ENCODE measurements at places on chromosomes 5 and 9. TPM values are rescaled to one million over a fixed set of nuclear protein-coding genes. Genes with fewer than 3 reads are reported as not detected.

- no peak for DNase-seq
These were observed 27.0 kb upstream of the ZNF354B start for GRCh38 chr5:178832618-178833201.

DNA sequence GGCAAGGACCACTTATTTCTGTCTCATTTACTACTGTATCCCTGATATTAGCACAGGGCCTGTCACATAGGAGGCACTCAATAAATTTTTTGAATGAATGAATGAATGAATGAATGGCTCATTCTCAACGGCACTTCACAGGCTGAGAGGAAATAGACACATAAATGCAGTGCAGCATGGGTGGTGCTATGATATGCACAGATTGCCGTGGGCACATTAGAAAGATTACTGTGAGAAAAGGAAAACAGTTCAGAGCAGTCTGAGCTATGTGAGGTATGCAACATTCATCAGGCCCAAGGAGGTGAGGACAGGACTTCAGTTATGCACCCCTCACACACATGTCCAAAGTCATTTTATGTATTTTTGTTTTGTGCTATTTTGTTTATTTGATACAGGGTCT is 6.4 kb upstream of the NOL6 start:
- no peak for DNase-seq

GRCh38 chr5:31674371-31674951 is 35.5 kb downstream of the PDZD2 start:
- DNase-seq = no peak

DNA sequence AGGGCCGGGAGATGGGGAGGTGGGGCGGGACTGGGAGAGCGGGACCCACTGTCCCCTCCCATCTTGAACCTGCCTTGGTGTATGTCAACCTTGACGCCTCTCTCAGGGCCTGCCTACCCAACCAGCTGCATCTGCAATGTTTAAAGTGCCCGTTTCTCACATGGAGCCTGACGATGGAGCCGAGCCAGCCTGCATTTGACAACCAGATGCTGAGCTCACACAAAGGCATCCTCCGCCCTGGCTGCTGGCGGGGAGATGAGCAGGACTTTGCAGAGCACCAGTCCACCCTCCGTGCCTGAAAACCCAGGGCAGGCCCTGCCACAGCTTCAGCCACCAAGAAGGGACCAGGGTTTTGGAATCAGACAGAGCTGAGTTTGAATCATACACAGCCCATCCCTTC is 141.1 kb upstream of the SMIM23 start:
- DNase-seq = no peak

DNA sequence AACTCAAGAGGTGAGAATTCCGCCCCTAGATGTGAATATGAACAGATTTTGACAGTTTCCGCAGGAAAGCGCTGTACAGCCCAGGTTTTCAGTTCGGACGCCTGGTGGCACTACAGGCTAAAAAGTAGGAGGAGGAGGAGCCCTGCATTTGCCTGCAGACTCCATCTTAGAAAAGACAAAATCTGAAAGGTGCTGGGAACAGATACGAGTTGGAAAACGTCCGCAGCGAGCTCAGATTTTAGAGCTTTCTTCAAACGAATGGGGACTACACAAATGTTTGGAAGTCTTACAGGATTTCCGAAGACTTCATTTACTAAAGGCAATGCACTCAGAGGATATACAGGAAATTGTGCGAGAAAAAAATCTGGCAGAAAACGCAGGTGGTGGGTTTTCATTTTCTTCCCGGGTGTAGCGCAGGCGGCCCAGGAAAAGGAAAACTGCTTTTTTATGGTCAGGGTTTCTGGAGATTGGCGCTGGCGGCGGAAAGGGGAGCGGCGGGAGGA is 9.9 kb upstream of the PCDHB2 start:
- no peak for DNase-seq

- DNase-seq = no peak
These were observed 2.0 kb downstream of the EIF4EBP3 start for GRCh38 chr5:140549237-140550144.

IGFBPL1 gene
- under 0.01 TPM for total RNA-seq

DNA sequence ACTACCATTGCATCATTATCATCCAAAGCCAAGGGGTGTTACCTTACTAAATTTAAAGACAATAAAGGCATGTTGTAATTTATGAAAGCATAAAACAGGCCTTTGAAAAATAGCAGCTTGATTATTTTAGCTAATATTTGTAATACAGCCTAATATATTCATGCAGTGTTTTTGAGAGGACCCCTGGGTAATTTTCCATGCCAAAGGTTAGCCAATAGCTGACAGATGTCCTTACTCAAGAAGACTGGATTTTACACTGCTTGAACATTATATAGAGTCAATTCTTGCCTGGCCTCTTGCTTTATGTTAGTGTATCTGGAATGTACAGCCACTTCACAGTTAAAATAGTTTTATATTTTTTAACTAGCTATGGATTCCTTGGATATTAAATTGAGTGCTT is 337.8 kb upstream of the PAPPA start:
- DNase-seq = no peak

GRCh38 chr9:137385061-137385655 is 37.8 kb downstream of the EXD3 start:
- DNase-seq = no peak

NTRK2 gene
- under 0.01 TPM for total RNA-seq

GRCh38 chr5:158303883-158304282 is 444.9 kb upstream of the CLINT1 start:
- no peak for DNase-seq

DNA sequence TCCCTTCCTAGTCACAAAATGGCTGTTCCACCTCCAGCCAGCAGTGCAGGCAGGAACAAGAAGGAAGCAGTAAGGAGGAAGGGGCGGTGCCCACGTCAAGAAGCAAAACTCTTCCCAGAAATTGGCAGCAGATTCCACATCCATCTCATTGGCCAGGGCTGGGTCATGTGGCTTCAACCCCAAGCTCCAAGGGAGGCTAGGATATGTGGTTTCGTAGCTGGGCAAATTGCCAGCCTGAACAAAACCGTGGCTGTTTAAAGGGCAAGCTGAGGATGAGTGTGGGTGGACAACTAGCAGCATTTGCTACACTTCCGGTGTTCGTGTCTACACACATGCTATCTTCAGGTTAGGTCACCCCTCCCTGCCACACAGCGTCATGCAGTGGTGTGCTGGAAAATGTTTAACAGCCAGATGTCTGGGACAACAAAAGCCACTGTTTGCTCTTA is 92.1 kb upstream of the MAP1B start:
- DNase-seq = no peak

CEP72 gene
- total RNA-seq = 5.9 TPM

- DNase-seq = no peak
These were observed 168.4 kb downstream of the TSSK1B start for GRCh38 chr5:113266227-113266912.

DNA sequence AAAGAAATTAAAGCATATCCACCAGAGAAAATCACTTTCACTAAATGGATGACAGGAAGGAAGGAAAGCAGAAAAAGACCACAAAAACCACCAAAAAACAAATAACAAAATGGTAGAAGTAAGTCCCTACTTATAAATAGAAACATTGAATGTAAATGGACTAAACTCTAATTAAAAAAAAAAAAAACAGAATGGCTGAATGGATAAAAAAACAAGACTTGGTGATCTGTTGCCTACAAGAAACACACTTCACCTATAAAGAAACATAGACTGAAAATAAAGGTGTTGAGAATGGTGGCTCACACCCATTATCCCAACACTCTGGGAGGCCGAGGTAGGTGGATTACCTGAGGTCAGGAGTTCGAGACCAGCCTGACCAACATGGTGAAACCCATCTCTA is 122.9 kb downstream of the HMHB1 start:
- no peak for DNase-seq

DNA sequence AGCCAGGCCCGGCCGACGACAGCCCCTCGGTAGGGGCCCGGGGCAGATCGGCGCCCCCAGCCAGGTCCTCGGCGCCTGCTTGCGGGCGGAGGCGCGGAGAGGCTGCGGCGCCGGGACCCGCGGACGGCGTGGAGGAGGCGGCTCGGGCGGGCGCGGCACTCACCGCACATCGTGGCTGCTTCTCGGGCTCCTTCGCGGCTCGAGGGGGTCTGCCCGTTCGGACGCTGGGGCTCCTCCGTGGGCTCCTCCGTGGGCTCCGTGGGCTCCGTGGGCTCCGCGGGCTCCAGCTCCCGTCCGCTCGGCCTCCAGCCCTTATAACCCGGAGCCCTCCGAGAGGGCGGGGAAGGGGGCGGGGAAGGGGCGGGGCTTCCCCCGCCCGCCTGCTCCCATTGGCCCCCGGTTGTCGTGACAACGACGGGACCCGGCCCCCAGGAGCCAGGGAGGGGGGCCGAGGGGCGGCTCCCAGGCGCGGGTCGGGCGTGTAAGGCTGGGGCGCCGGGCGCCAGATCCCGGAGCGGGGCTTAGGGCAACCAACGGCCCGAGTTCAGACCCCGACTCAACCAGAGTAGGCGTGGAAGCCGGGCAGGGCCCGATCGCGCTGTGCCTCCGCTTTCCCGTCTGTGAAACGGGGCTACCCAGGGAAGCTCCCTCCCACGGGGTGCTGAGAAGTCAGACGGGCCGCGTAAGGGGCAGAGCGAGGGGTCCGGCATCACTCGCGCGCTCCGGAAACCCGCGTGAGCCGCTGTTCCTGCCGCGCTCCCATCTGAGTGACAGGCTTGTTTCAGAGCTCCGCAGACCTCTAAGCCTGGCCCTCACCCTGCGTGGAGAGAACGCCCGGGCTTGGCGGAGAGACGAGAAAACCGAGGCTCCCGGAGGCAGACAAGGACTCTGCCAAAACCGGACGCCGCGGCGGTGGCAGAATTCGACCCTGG is at the start of gene GFPT2:
TSS of gene GFPT2 (minus strand) at position 289 of the 932 bp plus-strand sequence. CDS start at position 170, 119 bp downstream.
- DNase-seq = peak; percentile 78

RFX3 gene
- 31.5 TPM for total RNA-seq

- DNase-seq = no peak
These were observed 5.5 kb downstream of the CAMSAP1 start for GRCh38 chr9:135901826-135902225.

- DNase-seq = no peak
These were observed 46.5 kb upstream of the FRRS1L start for GRCh38 chr9:109213285-109214121.

PGGT1B gene
- 7.3 TPM for total RNA-seq

- DNase-seq = no peak
These were observed 954.7 kb upstream of the ARRDC3 start for GRCh38 chr5:92337772-92338234.

OTP gene
- under 0.01 TPM for total RNA-seq

ITGA2 gene
- 1.6 TPM for total RNA-seq

DNA sequence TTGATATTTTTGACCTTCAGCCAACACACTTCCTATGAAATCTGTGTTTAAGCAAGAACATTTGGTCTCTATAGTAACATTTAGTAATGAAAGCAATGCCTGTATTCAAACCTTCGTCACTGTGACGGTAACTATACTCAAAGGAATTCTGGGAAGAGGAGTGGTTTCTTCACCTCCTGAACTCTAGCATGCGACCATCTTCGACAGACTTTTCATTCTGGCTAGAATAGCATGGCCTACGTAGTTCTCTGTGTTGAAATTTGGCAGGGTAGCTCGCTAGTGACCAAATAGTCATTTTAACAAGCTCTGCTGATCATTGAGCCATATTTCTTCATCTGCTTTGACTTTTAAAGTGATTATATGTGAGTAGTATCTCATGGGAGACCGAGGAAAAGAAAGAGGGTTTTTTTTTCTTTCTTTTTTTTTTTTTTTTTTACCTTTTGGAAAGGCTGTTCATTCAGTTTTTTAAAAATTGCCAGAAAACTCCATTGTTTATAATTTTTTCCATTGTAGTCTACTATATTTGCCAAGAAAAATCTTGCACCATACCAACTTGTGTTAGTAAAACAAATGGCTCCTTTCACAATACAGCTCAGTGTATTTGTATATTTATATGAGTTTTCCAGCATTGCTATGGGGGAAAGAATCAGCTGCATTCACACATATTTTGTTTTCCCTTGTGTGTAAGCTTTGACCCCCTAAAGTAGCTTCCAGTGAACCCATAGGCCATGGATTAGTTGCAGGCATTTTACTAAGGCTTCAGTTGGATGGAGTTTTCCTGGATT is 166.8 kb downstream of the NNT start:
- no peak for DNase-seq

DNA sequence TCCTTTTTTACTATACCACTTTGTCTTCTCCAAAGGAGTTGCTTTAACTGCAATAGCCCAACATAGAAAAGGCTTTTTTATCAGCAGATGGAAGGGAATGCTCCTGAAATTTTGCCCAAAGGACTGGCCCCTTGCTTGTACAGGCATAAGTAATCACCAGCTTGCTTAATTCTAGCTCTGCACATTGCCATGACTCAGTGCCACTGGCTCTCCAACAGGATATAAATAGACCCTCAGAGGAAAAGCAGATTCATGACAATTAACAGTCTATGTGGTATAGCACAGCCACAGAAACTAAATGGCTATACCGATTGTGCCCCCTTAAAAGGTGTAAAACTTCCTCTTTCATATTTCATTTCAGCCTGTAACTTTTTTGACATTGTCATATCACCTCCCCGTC is 227.0 kb downstream of the ZNF608 start:
- DNase-seq = peak; percentile 79

MARCOL gene
- total RNA-seq = not detected

GRCh38 chr5:172683264-172683644 is 42.2 kb downstream of the NEURL1B start:
- DNase-seq = no peak

- no peak for DNase-seq
These were observed 61.4 kb downstream of the PSMB7 start for GRCh38 chr9:124353811-124354274.

DNA sequence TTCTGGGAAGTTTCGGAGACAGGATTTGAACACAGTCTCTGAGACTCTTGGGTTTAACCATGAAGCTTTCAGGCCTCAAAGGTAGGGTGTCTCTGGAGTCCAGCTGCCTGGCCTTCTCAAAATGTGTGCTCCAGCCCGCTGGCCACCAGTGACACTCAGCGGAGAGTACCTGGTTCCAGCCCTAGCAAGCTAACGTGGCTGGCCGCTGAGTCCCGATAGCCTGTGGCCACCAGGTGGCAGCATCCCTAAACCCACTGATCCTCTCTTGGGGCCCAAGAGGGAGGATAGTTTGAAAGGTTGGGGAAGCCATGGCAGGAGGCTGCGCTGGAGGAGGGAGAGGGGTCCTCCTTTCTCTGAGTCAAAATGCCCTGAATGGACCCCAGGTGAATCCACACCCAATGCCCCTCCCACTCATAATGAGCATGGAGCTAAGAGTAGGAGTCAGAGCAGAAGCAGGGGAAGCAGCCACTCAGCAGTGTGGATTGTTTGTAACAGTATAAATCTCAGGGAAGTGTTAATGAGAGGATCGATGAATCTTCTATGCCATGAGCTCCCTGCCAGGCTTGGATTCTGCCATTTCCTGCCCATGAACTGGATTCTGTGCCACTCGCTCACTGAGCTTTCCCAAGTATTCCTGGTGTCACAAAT is 5.4 kb upstream of the TIFAB start:
- DNase-seq = peak; percentile 78

DNA sequence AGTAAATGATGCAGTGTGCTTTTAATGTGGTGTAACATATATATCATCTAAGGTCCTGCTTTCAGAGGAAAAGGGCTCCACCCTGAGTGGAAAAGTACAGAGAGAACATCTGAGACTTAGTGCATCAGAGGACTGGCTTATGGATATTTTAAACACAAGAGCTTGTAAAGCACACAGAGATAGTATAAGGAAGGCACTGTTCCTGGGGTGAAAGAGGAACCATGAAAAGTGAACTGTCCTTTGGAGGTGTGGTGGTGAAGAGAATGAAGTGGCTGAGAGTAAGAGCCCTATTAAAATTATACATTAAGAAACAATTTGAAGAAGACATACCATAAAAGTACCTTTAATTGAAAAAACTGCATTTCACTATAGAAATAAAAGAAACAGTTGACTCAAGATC is 68.9 kb downstream of the CSF2 start:
- DNase-seq = no peak

GRCh38 chr9:126468141-126468825 is 141.7 kb downstream of the MVB12B start:
- no peak for DNase-seq

- DNase-seq = no peak
These were observed 29.8 kb upstream of the RXRA start for GRCh38 chr9:134296301-134297082.

RARS1 gene
- 22.9 TPM for total RNA-seq
